HS-5 (cell line): ENCODE measurements at places on chromosomes 6 and 20.

DNA sequence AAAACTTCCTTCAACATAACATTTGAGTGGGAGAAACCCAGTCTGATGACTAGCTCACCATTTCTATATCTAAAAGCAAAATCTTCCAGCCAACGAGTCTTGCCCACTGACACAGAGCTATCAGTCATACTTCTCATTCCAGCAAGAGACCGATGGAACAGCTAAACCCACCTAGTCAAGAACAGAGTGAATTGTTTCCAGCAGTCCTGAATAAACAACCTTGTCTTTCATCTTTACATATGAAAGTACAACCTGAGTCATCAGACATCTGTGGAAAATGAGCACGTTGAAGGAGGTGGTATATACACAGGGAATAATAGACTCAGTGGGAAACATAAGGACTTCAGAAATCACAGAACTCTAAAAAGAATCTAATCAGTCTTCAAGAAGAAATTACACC lies 23.8 kb downstream of the NRSN1 start:
- no peak for DNase-seq

- no peak for DNase-seq
Measured at GRCh38 chr6:78580923-78581322, 286.4 kb upstream of the IRAK1BP1 start.

GRCh38 chr20:22572491-22572890 lies 11.9 kb downstream of the FOXA2 start:
- no peak for DNase-seq

GRCh38 chr6:7628479-7628878 lies 38.5 kb downstream of the SNRNP48 start:
- DNase-seq: no peak
